CD14-positive monocyte (primary cell): ENCODE measurements at places on chromosomes 6 and 20.
A peak's percentile ranks its signal among the peaks of the same experiment; 100 is the strongest.

GRCh38 chr20:48846516-48847492 lies 19.0 kb upstream of the PREX1 start:
- DNase-seq, result peak; percentile 52

GRCh38 chr20:10282979-10283456 lies 64.4 kb downstream of the SNAP25 start:
- DNase-seq, result no peak

GRCh38 chr6:40253420-40253819 lies 319.2 kb upstream of the MOCS1 start:
- DNase-seq, result no peak

GRCh38 chr20:18412221-18412901 lies 54.5 kb downstream of the DZANK1 start:
- DNase-seq, result peak; percentile 45

- DNase-seq, result no peak
These were observed 10.8 kb upstream of the BFSP1 start for GRCh38 chr20:17541996-17542395.

DNA sequence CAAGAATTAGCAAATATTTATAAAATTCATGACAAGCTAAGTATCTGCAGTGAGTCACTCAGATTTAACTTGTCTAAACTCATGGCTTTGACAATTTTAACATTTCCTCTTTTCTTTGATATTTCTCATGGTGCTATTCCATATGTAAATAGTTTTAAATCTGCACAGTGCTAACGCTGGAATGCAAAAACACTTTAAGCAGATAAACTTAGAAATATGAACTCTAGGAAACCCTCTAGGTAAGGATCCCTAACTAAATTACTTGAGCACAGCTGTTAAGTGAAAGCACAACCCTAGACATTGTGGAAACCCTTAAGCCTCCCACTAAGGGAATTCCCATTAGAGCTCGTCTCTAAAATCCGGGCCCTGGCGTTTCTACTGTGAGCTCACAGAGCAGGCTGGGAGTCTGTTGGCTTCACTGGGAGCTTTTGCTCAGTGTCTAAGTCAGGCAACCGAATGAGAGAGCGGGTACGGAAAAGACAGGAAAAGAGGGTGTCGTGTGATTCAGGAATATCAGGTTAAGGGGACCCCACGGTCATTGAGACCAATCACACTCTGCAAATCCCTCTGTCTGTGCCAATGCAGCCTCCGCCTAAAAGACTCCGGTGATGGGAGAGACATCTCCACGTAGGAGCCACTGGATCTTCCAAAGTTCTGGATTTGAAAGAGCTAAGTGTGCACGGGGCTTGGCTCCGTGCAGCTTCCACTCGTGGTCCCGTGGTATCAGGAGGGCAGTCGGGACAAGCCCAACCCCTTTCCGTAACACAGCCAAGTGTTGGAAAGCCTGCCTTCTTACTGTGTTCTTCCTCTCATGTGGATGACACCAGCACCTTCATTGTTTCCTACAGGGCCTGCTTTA lies 112.3 kb upstream of the RPS6KA2 start:
- no peak for DNase-seq

GRCh38 chr6:121201105-121201504 lies 133.2 kb downstream of the TBC1D32 start:
- DNase-seq, result no peak

DNA sequence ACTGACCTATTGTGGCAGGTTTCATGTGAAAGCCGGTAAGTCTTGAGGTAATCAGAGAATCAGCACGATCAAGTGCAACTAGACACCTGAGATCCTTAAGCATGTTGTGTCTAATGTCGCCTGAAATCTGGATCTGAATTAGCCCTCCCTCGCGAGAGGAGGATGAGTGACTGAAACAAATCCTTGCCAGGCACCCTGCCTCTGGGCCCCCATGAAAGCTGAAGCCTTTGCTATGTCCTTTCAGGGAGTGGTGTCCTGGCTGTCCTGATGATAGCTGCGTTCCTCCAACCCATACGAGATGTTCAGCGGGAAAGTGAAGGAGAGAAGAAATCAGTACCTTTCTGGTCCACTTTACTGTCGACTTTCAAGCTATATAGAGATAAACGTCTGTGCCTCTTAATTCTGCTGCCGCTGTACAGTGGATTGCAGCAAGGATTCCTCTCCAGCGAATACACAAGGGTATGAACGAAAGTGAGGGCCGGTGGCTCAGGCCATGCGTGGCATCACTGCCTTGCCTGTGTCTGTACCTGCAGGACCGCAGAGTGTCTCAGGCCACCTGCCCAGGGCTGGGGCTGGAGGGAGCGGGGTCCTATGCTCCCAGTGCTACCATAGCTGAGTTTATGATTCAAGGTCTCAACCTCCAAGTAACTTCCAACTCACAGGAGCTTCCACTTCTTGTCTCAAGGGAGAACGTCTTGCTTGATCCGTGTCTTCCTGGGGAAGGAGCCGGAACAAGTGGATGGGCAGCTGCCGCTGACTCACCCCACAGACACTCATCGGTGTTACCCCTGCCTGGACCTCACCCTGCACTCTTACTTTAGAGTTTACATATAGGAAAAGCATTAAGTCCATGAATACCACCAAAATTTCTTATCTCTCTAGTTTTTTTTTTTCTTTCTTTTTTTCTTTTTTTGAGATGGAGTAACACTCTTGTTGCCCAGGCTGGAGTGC lies 12.8 kb downstream of the UNC93A start:
- DNase-seq, result no peak

- DNase-seq, result no peak
These were observed 7.9 kb upstream of the PRELID3B start for GRCh38 chr20:59050437-59050836.

GRCh38 chr6:132007474-132008190 lies 56.5 kb upstream of the CCN2 start:
- DNase-seq, result no peak

GRCh38 chr6:150175586-150176151 lies 32.8 kb downstream of the PPP1R14C start:
- no peak for DNase-seq

DNA sequence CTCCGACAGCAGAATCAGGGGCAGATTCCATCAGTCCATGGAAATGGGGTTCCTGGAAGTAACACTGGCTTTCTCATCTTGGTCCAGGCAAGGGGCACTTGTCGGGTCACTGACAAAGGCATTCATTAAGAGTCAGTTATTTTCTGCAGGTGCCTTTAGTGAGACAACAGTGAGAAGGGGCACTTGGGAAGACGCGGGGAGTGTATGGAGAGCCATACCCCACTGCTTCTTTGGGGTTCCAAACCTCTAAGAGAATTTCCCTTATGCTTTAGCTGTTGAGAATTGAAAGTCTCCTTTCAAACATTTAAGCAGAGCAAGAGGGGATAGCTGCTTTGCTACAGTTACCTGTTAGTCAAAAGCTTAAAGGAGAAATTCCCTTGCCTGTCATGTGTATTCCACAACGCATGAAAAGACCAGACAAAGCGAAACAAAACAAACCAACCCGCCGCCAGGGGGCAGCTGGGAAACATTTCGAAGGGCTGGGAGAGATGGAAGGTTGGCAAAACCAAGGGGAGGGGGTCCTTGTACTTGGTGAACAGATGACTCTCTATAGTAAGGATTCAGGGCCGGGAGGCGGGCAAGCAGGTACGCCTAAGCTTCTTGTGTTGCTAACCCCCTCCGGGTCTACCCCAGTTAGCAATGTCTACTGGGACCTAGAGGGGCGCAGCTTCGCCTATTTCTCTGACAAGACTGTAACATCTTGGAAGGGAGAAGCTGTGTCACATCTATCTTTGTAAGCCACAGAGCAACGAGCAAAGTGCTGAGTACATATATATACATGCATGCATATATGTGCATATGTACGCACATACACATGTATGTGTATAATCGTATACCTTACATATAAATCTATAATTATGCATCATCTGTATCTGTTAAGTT lies 474.9 kb upstream of the AGPAT4 start:
- DNase-seq, result no peak

GRCh38 chr6:53293691-53294090 lies 55.1 kb downstream of the ELOVL5 start:
- no peak for DNase-seq
